ENCODE measurements at places on chromosomes 11 and 22. TPM values are rescaled to one million over a fixed set of nuclear protein-coding genes. Genes with fewer than 3 reads are reported as not detected.

- DNase-seq, result no peak
These were observed 37.8 kb downstream of the GALNT18 start for GRCh38 chr11:11583801-11584529.

DNA sequence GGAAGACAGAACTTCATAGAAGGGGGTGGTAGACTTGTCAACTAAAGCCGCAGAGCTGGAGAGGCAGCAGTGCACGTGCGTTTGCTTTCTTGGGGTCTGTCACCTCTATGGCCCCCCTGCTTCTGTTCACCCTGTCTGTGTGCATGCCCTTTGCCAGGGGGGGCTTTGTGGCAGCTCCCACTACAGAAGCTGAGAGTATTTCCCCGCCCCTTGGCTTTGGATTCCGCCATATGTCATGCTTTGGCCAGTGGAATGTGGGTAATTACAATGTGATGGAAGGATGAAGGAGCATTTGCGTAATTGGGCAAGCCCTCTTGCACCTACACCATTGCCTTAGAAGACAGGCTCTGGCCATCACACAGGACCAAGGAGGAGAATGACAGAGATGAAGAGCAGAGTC lies 153.0 kb downstream of the MPPED1 start:
- DNase-seq, result no peak

DNA sequence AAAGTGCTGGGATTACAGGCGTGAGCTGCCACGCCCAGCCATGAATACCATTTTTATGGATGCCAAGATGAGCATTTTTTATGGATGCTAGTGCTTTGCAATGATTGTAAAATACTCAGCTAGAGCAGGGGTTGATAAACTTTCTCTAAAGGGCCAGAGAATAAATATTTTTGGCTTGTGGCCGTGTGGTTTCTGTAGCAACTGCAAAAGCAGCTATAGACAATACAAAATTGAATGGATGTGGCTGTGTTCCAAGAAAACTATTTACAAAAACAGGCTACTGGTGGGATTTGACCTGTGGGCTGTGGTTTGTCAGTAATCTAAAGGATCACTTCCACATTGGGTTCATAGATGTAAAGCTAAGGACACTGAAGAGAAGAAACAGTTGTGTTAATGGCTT lies 56.0 kb downstream of the COMMD9 start:
- DNase-seq, result no peak

DNA sequence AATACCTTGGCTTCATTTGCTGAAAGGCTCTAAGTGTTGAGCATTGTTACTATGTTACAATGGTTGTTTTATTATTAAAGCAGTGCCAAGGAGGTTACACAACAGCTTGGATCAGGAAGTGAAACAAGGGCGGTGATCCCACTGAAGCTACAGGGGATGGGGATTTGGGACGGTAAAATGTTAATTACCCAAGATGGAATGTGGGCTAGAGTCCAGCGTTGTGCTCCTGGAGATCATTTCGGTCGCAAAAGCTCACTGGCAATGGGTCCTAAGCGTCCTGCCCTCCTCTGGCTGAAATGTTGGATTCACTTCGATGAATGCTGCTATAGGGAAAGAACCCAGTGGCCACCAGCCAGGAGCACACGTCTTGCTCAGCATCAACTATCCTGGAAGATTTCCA lies 48.3 kb downstream of the FAM83F start:
- no peak for DNase-seq

- DNase-seq, result no peak
These were observed 13.5 kb upstream of the MTMR2 start for GRCh38 chr11:95937358-95937757.

- DNase-seq, result no peak
These were observed 733 bp upstream of the GRAMD1B start for GRCh38 chr11:123429336-123429735.

- no peak for DNase-seq
These were observed 416.4 kb downstream of the BRD1 start for GRCh38 chr22:49411236-49411635.

DNA sequence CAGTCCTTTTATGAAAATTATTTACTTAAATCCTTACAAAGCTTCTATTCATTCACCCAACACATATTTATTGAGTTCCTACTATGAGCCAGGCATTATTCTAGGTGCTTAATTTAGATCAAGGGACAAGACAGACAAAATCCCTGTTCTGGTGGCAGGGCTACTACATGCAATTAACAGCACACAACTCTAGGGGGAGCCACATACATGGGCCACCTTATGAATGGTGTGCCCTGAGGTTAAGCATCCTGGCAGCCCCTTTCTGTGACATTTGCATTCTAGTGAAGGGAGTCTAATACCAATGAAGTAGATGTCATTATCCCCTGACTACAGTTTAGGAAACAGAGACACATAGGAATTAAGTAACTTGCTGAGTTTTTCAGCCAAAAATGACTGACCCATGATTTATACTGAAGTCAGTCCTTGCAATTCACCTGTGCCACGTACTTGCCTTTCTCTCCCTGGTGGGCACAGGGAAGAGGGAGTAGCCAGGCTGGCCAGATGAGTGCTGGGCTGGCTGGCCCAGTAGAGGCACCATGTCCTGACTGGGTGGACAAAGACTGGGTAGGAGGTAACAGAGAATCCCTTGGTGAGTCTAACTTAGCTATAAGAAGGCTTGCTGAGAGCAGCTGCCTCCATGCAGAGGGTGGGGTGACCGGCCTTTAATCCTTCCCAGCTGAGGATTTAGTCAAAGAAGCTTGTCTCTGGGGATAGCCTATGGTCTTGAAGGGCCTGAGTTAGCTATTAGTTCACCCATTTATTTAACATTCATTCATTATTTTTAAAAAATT lies 52.0 kb upstream of the ELF5 start:
- DNase-seq, result peak; percentile 32

- DNase-seq, result no peak
These were observed 11.9 kb downstream of the TMEM41B start for GRCh38 chr11:9302448-9302847.

DNA sequence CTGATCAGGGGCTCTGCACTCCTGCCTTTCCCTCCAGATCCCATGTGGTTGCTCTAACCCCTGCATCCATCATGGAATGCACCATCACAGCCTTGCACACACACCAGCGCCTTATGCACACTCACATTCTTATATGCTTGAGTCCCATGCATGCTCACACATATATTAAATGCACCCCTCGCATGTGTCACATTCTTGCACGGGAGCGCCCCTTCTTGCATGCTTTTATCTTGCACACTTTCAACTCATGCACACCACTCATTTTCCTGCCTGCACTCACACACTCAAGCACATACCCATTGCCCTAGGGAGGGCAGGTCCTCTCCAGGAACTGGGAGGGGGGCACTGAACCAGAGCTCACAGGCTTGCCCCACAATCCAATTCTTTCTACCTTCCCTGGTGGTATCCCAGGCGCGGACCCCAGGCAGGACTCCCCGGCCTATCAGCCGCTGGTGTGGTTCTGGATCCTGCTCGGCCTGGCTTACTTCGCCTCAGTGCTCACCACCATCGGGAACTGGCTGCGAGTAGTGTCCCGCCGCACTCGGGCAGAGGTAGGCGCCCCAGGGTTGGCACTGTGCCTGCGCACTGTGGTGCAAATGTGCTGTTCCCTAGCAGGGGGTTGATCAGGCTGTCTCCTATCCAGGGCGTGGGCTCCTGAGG lies 2.3 kb upstream of the CATSPERZ start:
- no peak for DNase-seq

GRCh38 chr22:44449061-44449682 lies 48.9 kb downstream of the RTL6 start:
- DNase-seq, result no peak

DNA sequence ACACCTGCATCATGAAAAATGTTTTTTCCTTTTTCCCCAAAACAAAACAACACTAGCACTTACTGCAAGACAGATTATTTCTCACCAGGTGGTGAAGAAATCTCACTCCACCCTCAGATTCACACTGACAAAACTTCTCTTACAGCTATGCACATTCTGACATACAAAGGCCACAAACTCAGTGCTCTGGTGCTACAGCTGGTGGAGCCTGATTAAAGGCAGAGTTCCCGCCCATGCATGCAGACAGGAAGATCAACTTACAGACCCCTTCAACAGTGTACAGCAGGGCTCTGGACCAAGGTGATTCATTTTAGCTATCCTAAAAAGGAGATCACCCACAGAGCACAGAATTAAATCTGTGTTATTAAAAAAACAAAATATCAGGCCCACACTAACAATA lies 112.6 kb downstream of the CADM1 start:
- DNase-seq, result no peak

- DNase-seq, result no peak
These were observed 856.2 kb upstream of the CCDC90B start for GRCh38 chr11:84142411-84142810.

The RIC3 gene
- total RNA-seq, result not detected

The SMIM35 gene
- total RNA-seq, result not detected

The GLB1L2 gene
- total RNA-seq, result 27.1 TPM

The BIK gene
- total RNA-seq, result 31.0 TPM

The OR6T1 gene
- not detected for total RNA-seq

The GNAZ gene
- total RNA-seq, result 11.1 TPM

The P4HA3 gene
- total RNA-seq, result 0.91 TPM

The CCDC116 gene
- 0.66 TPM for total RNA-seq

The ST14 gene
- total RNA-seq, result 107 TPM

The OR5M10 gene
- not detected for total RNA-seq

The TSPAN18 gene
- total RNA-seq, result 18.3 TPM

The CD3E gene
- total RNA-seq, result 0.79 TPM
